ENCODE measurements at places on chromosomes 7 and 10. TPM values are rescaled to one million over a fixed set of nuclear protein-coding genes. Genes with fewer than 3 reads are reported as not detected.

GRCh38 chr7:156518466-156518865 is 122.1 kb upstream of the RNF32 start:
- H3K4me3 ChIP-seq = no peak overlapping the region
- no peaks in the 10 kb centered on the region for H3K4me1 ChIP-seq
- no peaks in the 10 kb centered on the region for H3K27me3 ChIP-seq
- H3K36me3 ChIP-seq = no peaks in the 10 kb centered on the region

DNA sequence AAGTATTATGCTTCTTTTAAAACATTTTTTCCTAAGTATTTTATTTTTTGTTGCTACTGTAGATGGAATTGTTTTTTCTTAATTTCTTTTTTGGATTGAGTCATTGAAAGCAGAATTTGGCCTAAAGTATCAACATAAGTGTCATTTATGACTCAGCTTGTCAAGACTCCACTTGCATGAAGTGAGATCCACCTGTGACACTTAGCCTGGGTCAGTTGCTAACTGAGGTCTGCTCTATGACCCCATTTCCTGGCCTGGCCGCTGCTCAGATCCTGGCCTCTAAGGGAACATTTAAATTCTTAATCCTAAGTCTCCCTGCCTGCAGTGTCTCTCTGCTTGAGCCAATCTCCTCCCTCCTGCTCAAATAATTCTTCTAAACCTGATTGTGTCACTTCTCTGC is 35.5 kb downstream of the TMEM270 start:
- no peak for DNase-seq
- peak overlapping the region; percentile 24 for H3K27ac ChIP-seq
- H3K4me3 ChIP-seq = no peak overlapping the region
- no peaks in the 10 kb centered on the region for H3K27me3 ChIP-seq
- no peaks in the 10 kb centered on the region for H3K4me1 ChIP-seq

DNA sequence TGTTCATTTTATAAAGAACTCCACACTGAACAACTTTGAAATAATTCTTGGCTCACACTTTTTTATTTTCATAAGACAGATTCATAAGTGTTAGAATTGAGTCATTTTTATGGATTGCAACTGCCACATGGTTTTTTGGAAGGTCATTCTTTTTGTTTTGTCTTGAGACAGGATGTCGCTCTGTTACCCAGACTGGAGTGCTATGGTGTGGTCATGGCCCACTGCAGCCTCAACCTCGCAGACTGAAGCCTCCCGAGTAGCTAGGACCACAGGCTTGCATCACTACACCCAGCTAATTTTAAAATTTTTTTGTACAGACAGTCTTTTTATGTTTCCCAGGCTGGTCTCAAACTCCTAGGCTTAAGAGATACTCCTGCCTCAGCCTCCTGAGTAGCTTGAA is 20.3 kb downstream of the BMS1 start:
- H3K4me1 ChIP-seq = no peaks in the 10 kb centered on the region
- H3K27me3 ChIP-seq = no peaks in the 10 kb centered on the region

- no peaks in the 10 kb centered on the region for H3K27me3 ChIP-seq
- H3K4me1 ChIP-seq = no peaks in the 10 kb centered on the region
- H3K27ac ChIP-seq = peak overlapping the region; percentile 20
- DNase-seq = no peak
Observed at GRCh38 chr7:27148756-27149641, 1.4 kb upstream of the HOXA6 start.

DNA sequence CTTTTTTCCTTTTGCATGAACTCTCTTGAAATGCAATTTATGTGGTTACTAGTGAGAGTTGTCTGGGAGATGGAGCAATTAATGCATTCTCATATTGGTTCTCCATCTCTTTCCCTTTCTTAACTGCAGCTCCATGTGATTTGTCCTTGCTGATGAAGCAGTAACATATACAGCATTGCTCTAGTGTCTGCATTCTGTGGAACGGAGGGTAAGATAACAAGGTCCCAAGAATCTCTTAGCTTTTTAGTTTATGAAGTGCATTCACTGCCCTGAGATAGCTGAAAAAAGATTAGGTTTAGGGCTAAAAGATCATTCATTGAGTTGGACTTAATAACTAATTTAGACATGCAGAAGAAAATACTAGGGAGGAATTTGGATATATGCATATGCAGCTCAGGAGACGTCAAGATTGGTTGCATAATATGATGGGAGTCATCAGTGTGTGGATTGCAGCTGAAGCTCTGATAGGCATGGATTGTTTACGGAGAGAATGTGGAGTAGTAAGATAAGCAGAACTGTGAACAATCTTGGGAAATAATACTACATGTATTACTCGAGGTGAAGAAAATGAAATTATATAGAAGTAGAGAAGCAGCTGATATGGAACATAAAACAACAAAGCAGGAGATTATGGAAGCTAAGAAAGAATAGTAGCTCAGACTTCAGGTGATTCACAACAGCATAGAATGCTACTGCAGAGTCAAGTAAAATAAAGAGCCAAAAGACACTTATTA is 404.7 kb downstream of the ARL4A start:
- H3K27me3 ChIP-seq = no peaks in the 10 kb centered on the region
- no peak overlapping the region for H3K4me3 ChIP-seq
- H3K27ac ChIP-seq = no peak overlapping the region
- DNase-seq = no peak

GRCh38 chr7:3825491-3825890 is 524.4 kb downstream of the SDK1 start:
- no peaks in the 10 kb centered on the region for H3K27me3 ChIP-seq
- DNase-seq = no peak
- H3K27ac ChIP-seq = no peak overlapping the region

Gene PPP1R17
- total RNA-seq = not detected

GRCh38 chr7:130421684-130422083 is 19.1 kb downstream of the CEP41 start:
- H3K27ac ChIP-seq = no peak overlapping the region
- H3K27me3 ChIP-seq = no peaks in the 10 kb centered on the region
- H3K36me3 ChIP-seq = no peaks in the 10 kb centered on the region
